ENCODE measurements at places on chromosomes 2 and 18. TPM values are rescaled to one million over a fixed set of nuclear protein-coding genes. Genes with fewer than 3 reads are reported as not detected.

- no peak for DNase-seq
These were observed 39.9 kb downstream of the CCDC150 start for GRCh38 chr2:196679368-196679767.

ASAP2 gene
- not detected for total RNA-seq

DSC2 gene
- not detected for total RNA-seq

SMAD2 gene
- total RNA-seq: 80.4 TPM

DNA sequence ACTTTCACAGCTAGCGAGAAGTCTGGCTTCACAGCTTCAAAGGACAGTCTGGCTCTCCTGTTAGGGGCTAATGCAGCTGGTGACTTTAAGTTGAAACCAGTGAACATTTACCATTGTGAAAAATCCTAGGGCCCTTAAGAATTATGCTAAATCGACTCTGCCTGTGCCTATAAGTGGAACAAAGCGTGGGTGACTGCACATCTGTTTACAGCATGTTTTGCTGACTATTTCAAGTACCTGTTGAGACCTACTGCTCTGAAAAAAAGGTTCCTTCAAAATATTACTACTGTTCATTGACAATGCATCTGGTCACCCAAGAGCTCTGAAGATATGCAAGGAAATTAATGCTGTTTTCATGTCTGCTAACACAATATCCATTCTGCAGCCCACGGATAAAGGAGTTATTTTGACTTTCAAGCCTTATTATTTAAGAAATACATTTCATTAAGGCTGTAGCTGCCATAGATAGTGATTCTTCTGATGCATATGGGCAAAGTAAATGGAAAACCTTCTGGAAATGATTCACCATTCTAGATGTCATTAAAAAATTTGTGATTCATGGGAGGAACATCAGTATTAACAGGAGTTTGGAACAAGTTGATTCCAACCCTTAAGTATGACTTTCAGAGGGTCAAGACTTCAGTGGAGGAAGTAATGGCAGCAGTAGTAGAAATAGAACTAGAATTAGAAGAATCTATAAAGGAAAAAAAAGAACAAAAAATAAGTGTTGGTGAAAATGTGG lies 48.9 kb downstream of the POLR1A start:
- DNase-seq: no peak

DNA sequence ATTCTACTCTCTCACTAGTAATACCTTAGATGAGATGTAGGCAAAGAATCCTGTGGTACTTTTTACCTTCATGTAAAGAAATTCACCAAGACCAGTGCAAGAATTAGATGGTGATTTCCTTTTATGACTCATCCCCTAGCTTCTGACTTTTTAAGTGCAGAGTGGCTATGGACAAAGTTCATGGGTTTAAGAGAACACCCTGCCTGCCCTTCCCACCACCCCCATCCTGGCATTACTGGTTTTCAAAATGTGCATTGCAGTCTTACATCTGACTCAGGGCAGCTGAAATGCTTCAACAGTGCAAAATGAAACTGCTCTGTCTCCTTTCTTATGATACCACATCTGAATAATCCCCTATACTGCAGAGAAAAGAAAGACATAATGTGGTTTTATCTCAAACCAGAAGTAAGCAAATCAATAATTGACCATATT lies 22.6 kb downstream of the MAIP1 start:
- DNase-seq: no peak

GRCh38 chr2:234827096-234827860 lies 124.5 kb upstream of the SH3BP4 start:
- no peak for DNase-seq

EMILIN2 gene
- 3.2 TPM for total RNA-seq

MYOM1 gene
- total RNA-seq: 0.74 TPM

UGT1A10 gene
- total RNA-seq: not detected

GRCh38 chr2:44789971-44790721 lies 151.4 kb upstream of the SIX3 start:
- DNase-seq: no peak

ASPRV1 gene
- 0.96 TPM for total RNA-seq

DNA sequence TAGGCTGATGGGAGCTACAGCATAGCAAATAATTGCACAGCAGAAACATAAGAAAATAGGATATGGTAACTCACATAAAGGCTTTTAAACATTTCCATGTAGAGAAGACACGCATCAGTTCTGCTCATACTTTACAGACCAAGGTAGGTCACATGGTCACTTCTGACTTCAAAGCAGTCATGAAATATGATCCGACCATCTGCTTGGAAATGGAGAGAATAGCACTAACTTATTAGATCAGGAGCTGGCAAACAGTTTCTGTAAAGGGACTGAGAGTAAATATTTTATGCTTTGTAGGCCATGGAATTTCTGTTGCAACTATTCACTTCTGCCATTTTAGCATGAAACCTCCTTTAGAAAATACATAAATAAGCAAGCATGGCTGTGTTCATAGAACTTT lies 936.6 kb upstream of the FANCL start:
- DNase-seq: no peak

DNA sequence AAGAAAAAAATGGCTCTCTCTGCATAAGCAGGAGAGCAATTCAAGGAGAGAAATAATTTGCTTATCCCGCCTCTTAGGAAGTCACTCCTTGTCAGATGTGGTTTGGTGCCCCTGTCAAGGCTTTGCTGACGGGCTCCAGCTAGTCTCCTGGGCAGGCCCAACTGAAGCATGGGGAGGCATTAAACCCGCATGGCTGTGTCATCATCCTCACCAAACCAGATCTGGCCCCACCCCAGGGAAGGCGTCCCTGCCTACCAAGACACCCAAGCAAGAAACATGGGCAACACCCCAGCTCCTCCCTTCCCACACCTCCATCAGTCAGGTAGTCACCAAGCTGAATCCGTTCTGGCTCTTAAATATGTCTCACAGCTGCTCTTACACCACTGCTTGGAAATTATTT lies 108.0 kb downstream of the SGPP2 start:
- DNase-seq: no peak

RNF144A gene
- 39.0 TPM for total RNA-seq

- DNase-seq: no peak
These were observed 72.8 kb upstream of the POU3F3 start for GRCh38 chr2:104781151-104781550.

GALNT14 gene
- not detected for total RNA-seq

DNA sequence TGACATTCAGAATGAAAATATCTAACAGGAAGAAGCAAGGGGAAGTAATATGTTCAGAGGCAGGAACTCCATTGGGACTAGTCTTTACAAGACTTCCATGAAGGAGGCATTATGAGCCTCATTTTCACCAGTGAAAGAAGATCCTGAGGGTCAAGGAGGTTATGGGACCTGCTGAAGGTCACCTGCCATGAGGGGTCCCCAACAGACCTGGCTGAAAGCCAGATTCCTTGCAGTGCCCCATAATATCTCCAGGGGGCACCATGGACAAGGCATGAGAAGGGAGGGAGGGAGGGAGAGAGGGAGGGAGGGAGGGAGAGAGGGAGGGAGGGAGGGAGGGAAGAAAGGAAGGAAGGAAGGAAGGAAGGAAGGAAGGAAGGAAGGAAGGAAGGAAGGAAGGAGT lies 27.9 kb downstream of the XDH start:
- no peak for DNase-seq

C18orf63 gene
- total RNA-seq: not detected

DNA sequence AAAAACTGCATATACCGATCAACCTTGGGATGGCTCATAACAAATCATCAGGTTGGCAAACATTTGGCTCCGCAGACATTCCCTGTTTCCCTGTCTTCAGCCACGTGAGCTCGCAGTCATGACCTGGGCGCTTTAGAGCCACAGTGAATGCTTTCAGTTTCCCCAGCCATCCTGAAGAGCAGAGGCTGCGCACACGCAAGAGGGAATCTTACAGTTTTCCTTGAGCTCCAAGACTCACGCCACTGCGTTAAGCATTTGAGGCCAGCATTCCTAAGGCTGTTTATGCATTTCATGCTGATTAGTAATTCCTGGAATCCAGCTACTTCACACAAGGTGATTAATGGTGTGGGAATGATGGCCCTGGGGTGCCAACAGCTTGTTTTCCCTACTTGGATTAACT lies 95.1 kb downstream of the MTCL1 start:
- DNase-seq: no peak

DNA sequence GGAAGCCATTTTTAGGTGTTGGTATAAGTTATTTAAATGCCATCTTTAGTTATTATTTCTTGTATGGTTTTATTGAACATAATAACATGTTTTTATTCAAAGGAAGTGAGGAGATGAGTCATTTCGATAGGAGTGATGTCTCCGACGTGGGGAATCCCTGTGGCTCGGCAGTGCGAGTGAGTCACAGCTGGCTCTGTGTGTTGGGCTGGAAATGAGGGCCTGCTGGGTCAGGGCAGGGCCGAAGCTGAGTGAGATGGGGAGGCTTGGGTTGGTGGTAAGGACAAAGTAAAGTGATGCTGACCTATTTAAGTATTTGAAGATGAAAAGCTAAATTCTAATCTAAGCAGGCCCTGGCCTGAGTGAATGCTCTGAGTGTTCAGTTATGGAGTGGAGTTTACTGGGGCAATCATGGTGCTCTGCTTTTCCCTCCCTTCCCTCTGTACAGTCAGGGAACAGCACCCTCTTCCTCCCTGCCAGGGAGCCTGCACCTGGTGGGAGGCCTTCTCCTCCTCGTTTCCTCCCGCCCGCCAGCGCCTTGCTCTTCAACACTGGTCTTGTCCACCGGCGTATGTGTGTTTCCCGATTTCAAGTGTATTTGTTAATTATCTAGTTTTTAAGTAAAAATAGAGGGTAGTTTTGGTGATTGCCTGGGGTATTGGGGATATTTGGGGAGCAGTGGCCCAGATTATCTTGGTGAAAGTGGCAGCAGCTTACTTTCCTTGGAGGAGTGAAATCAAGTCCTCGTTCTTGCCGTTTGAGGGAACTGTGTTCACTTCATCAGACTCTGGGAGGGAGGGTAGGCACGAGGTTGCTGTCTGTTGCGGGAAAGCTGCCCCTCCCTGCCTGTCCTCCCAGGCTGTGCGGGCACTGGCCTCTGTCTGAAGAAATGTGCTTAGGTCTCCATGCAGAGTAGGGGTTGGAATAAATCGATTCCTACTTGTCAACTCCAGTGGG lies 157.0 kb downstream of the LDLRAD4 start:
- DNase-seq: peak; percentile 67

DNA sequence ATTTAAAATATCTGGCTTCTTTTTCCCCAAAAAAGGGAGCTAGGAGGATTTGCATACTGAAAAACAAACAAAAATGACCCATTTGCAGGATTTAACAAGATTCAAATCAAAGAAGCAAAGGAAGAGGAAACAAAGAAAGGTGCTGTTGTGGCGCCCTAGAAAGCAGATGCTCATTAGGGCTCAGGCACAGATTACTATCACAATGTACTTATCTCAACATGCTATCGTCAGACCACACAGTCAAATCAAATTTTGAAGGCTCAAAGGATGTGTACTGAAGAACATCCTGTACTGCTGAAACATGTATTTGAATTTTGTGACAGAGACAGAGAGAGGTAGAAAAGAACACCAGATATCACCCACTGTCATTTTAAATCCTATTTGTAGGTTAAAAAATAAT lies 10.9 kb downstream of the RBMS1 start:
- peak; percentile 84 for DNase-seq

DNA sequence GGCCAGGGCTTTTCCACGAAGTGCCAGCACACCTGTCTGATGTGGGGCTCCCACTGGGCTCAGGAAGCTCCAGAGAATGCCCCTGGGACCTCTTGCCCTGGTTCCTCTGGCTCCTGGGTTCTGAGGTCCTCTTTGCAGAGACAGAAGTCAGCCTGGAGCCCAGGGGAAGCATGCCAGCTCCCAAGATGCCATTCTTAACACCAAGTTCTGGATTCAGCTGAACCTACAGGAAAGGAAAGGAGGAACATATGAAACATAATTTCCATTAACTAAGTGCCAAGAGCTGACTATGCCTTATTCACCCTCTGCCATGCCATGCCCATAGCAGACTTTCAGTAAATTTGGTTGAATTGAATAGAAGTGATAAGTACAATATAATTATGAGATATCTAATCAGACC lies 21.9 kb downstream of the FAM124B start:
- no peak for DNase-seq

GRCh38 chr18:76943542-76944339 lies 121.4 kb downstream of the ZNF236 start:
- DNase-seq: no peak

- DNase-seq: no peak
These were observed 9.4 kb downstream of the CASP8 start for GRCh38 chr2:201269764-201270163.

DNA sequence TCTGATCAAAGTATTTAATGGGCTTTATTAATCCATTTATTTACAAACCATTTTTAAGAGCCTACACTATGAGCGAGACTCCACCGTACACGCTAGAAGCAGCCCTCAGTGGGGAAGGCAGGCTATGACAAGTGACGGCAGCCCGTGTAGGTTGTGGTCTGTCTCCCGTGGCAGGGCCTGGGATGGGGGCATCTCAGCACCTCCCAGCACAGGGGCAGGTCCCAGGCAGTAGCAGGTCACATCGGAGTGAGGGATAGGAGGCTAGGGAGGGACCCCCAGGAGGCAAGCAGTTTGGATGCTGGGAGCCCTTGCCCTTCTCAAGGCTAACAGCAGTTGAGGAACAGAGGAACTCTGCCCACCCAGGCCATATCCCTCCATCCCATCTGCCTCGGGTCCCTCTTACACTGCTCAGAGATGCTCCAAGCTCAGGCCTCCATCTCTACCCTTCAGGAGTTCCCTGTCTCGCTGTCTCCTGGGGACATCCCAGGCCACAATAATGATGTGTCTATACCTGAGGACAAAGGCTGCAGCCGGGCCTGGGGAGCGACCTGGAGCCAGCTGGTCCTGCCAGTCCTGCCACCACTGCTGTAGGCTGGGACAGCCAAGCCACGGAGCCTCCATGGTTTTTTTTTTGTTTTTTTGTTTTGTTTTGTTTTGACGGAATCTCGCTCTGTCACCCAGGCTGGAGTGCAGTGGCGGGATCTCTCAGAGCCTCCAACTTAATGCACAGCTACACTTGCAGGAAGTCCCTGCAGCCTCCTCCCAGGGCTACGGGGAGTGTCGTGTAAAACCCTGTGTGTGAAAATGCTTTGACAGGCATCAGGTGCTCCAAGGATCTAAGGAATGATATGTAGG lies 92.0 kb downstream of the NDUFA10 start:
- DNase-seq: no peak

CTIF gene
- 2.9 TPM for total RNA-seq

GRCh38 chr2:170350929-170351826 lies 173.2 kb downstream of the MYO3B start:
- no peak for DNase-seq

DNA sequence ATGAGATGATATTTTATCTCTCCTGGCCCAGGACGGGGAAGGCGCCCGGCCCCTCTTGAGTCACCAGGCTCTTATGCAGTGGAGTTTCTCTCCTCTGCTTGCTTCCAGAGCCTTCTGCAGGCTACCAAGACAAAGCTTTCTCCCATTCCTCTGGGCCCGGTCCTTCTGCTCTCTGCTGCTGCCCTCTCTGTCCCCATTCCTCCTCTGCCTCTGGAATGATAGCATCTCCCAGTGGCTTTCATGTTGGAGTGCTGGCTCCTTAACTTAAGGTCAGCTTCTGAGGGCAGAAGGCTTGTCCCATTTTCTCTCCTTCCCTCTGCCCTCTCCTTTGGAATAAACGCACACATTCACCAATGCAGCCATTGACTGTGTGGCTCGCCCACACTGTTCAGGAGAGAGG lies 86.2 kb downstream of the SDC1 start:
- DNase-seq: no peak
